Stimulated activated CD4-positive, alpha-beta T cell treated with anti-CD3 and anti-CD28 coated beads, Interleukin-4, amount 100 ng/mL, for 4 hours (primary cell): ENCODE measurements at places on chromosomes 13 and 19.

DNA sequence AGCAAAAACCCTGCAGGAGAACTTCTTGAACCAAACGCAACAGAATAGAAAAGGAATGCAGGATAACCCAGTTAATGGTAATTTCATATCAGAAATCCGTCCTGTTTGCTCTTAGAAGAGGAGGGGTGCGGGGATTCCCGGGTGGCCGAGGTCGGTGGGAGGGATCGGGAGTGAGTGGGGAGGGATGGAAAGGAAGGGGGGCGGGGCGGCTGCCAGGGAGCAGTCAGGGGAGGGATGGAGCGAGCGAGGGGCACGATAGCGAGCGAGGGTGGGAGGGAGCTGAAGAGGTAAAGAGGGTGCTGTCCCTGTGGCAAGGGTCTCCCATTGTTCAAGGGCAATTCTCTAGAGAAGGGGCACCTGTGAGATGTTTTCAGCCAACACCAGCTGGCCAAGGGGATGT is 26.5 kb downstream of the CD177 start:
- no peak for DNase-seq

- DNase-seq = no peak
These were observed 10.3 kb upstream of the POSTN start for GRCh38 chr13:37608750-37609339.

DNA sequence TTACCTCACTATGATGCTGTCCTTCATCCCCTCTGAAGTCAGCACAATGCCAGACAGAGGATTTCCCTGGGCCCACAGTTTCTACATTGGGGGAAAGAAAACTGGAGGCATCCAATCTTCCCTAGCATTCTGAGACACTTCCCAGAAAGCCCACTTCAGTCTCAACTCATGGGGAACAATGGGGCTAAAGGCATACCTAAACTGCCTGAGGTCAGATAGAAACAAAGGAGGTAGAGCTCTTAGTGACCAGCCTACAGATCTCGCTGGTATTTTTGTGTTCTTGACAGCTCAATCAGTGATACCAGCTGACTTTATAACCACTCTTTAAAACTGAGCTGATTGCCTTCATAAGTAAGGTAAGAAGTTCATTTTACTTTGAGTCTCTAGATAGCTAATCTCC is 881.0 kb upstream of the GPC6 start:
- DNase-seq = no peak

- no peak for DNase-seq
These were observed 18.8 kb downstream of the UBE2L5 start for GRCh38 chr13:30440910-30441703.

DNA sequence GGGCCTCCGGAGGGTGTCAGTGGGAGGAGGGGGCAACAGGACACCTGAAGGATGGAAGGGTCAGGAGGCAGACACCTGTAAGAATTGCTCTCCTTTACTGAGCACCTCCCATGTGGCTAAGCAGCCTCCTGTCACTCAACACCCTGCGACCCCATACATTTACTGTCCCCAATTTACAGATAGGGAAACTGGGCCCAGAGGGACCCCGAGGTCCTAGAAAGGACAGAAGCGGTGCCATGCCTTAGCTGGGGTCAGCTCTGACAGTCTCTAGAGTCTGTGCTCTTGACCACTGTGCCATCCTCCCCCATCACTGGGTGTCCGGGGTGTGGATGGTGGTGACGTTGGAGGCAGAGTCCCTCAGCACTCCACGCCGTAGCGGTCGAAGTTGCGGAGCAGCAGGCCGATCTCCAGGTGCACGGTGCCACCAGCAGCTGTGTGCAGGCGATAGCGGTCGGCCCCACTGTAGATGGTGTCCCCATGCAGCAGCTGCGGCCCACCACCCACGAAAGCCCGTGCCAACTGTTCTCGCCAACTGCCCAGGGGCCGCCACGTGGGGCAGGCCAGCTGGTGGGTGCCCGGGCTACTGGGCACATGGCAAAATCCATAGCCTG is 726 bp upstream of the TGFB1 start:
- DNase-seq = no peak

- DNase-seq = no peak
These were observed 124.9 kb downstream of the KCNRG start for GRCh38 chr13:50140153-50140552.

DNA sequence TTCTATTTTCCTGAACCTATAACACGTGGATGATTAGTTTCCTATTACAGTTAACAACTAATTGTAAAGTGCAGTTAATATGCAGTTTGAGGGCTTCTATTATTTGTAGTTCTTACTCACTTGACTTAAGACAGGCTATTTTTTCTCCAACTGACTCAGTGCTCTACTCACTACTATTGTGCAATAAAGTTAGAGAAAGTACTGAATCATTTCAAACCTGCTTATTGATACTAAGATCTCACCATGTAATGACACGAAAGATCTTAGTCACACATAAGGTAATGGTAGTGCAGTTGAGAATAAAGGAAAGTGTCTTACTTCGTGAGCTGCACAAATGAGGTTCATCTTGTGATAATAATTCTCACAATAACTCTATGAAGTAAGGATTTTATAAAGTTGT is 22.8 kb upstream of the ITM2B start:
- no peak for DNase-seq

GRCh38 chr13:63393112-63393511 is 1977.5 kb upstream of the PCDH20 start:
- DNase-seq = no peak

- no peak for DNase-seq
These were observed 11.8 kb upstream of the EDNRB start for GRCh38 chr13:77930430-77930829.

- DNase-seq = no peak
These were observed 81.1 kb downstream of the COL4A1 start for GRCh38 chr13:110225609-110226574.

- DNase-seq = peak; percentile 71
These were observed at the start of gene BICRA for GRCh38 chr19:47608969-47609905. TSS of gene BICRA (plus strand) at chr19:47609134. CDS start at chr19:47673575, 64,441 bp downstream.

DNA sequence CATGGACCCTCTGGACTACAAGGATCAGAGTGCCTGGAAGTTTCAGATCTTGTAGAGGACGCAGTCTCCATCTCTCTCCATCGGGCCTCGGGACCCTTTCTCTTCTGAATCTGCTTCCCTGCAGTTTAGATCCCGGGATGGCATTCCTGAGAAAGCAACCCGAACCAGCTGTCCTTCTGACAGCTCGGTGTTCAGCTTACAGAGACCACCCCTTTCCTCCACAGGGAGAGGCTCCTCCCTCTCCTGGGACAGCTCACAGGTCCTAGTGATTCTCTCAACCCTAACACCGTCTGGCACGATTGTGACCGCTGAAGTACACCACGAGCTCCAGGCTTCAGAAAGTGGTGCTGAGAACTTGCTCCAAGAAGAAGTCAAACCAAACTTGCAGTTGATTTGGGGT is 18.2 kb downstream of the CRX start:
- no peak for DNase-seq

DNA sequence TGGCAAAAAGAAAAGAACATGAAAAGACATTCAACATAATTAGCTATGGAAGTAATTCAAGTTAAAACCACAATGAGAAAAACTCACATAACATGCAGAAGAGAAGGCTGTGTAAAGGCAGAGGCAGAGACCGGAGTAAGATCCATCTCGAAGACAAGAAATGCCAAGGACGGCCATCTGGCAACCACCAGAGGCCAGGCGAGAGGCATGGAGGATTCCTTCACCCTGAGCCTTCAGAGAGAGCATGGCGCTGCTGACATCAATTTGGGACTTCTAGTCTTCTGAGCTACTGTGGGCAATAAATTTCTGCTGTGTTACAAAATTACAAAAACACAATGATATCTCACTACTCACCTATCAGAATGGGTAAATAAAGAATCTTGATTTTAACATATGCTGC is 381.0 kb downstream of the TSHZ3 start:
- DNase-seq = no peak

DNA sequence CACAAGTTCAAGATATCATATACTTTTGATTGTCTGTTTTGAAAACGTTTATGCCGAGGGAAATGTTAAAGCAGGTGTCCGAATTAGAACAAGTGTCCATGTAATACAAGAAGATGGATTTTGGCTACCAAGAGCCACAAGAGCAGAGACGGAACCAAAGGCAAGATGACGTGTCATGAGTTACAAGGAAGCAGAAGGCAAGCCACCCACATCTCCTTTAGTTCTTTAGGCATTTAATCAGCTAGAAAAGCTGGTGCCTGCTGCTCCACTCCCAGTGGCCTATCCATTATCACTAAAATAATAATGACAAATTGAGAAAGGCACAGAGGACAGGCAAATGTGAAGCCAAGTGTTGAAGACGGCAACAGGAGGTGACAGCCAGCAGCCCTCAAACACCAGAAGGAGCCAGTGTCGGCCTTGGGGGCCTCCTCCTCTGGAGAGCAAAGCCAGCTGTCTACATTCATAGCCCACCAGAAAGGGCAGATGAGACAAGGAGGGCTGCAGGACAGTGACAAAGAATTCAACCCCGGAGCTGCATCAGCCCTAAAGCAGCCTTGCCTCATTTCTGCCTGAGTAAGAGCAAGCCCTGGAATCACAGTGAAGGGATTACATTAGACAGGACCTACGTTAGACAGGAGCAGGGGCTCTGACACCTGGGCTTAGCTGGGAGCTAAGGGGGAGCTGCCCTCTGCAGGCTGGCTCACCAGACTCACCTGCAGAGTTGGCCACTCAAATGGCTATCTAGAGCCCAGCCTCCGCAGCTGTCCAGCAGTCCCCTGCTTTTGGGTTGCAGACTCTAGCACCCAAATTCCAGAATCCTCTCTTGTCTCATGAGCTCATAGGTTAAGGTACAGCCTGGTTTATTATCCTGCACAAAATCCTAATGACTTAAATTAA is 569.9 kb downstream of the UQCRFS1 start:
- DNase-seq = no peak

- DNase-seq = no peak
These were observed 51.6 kb downstream of the SACS start for GRCh38 chr13:23381866-23382265.

- DNase-seq = no peak
These were observed 476.6 kb upstream of the NBEA start for GRCh38 chr13:34465423-34465922.

- DNase-seq = no peak
These were observed 676.7 kb upstream of the SPRY2 start for GRCh38 chr13:81017513-81018152.

DNA sequence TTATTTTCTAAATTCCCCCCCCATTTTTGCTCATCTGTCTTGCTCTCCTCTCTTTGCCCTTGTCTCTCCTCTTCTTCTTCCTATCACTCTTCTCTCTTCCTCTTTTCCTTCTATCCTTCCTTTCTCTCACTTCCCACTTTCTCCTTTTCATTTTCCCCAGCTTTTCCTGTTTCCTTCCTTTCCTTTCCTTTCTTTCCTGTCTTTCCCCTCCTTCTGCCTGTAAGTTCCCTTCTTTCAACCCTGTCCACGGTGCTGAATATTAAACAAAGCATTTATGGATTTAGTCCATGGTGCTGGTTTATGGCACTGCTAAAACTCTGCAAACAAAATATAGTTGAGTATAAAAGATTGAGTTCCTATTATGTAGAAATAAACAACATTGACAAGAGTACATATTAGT is 27.6 kb downstream of the SCEL start:
- no peak for DNase-seq

DNA sequence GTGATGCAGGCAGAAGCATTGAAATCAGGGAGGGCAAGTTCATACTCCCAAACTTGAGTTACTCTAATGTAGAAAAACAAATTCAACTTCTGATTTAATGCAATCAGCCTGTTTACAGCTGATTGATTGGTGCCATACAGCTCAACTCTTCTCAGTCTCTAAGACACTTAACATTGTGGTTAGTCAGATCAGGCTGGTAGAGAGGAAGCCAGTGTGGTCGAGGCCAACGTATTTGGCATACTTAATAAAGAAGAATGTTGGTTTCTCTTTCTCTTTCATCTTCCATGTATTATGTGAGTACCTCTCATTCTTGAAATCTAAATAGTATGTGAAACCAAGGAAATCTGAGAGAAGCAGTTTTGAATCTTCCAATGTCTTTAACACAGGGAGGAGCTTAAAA is 255.0 kb upstream of the SLITRK1 start:
- peak; percentile 11 for DNase-seq

DNA sequence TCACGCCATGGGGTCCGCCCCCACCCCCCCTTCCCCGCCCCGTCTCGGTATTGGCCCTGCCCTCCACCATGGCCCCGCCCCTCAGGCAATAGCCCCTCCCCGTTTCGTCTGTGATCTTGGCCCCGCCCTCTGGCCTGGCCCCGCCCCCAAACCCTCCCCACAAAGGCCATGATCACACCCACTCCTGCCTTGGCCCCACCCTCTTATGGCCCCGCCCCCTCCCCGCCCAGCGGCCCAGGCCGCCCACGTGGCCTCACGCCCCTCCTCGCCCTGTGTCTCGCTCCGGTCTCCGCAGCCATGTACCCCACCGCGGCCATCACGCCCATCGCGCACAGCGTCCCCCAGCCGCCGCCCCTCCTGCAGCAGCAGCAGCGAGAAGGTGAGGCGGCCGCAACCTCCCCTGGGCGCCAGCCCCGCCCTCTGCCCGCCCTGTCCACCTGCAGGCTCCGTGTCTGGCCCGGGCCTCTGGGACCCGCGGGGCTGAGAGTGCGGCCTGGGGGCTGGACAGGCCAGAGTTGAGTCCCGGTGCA is 61.3 kb downstream of the CELF5 start:
- DNase-seq = no peak

DNA sequence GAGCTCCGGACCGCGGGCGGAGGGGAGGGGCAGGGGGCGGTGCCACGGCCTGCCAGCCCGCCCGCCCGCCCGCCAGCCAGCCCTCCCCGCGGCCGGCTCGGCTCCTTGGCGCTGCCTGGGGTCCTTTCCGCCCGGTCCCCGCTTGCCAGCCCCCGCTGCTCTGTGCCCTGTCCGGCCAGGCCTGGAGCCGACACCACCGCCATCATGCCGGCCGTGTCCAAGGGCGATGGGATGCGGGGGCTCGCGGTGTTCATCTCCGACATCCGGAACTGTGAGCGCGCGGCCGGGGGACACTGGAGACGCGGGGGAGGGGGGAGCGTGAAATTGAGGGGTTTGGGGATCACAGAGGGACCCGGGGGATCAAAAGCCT is at the start of gene AP2A1:
AP2A1 (plus strand) TSS at position 72 of the 370 bp plus-strand sequence; CDS start at position 205, 133 bp downstream.
- DNase-seq = no peak

- DNase-seq = no peak
These were observed 29.9 kb downstream of the CUL4A start for GRCh38 chr13:113239357-113239756.

- no peak for DNase-seq
These were observed 1381.5 kb upstream of the SPRY2 start for GRCh38 chr13:81722456-81722855.

DNA sequence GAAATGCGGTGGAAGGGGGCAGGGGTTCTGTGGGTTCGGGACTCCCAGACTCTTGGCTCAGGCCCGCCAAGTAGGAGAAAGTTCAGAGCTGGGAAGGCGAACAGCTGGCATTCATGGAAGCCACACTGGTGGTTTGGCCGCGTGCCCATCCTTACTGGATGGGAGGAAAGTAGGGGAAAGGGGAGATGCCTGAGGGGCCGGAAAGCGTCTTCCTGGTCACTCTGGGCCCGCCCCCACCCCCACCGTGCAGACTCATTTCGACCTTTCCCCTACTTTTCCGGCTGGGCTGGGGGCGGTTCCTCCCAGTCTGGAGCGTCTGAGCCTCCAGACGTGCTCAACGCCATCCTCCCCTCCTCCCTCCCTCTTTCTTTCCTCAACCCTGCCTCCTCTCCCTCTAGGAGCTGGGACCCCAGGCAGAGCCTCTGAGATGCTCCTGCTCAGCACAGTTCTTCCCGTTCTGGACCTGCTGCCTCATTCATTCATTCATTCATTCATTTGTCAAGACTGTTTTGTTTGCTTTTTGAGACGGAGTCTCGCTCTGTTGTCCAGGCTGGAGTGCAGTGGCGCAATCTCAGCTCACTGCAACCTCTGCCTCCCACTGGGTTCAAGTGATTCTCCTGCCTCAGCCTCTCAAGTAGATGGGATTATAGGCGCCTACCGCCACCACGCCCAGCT is 3.5 kb downstream of the ANGPTL4 start:
- no peak for DNase-seq
